Bronchial smooth muscle cell (primary cell): ENCODE measurements at places on chromosomes 4 and X. TPM values are rescaled to one million over a fixed set of nuclear protein-coding genes. Genes with fewer than 3 reads are reported as not detected.

PI4K2B gene
- 10.6 and 21.1 TPM in 2 replicates for total RNA-seq

FGD1 gene
- total RNA-seq = 3.1 and 3.6 TPM in 2 replicates

NAA11 gene
- not detected in 2 replicates for total RNA-seq

L1CAM gene
- total RNA-seq = 0.09 and 0.32 TPM in 2 replicates

RNF212 gene
- total RNA-seq = 0.09 and 0.32 TPM in 2 replicates
